Activated T-cell treated with anti-CD3 and anti-CD28 coated beads, Interleukin-2, amount 50 U/mL, for 72 hours (primary cell): ENCODE measurements at places on chromosomes 13 and 19.

- H3K27ac ChIP-seq: no peak overlapping the region
- DNase-seq: no peak
- H3K4me3 ChIP-seq: no peak overlapping the region
- H3K36me3 ChIP-seq: no peaks in the 10 kb centered on the region
Measured at GRCh38 chr19:13899393-13899792, 6.5 kb downstream of the BRME1 start.

- no peaks in the 10 kb centered on the region for H3K36me3 ChIP-seq
- H3K4me3 ChIP-seq: no peak overlapping the region
- H3K4me1 ChIP-seq: peaks cover 4% of the 10 kb centered on the region
Measured at GRCh38 chr19:39265321-39265916, 2.8 kb upstream of the IFNL2 start.

DNA sequence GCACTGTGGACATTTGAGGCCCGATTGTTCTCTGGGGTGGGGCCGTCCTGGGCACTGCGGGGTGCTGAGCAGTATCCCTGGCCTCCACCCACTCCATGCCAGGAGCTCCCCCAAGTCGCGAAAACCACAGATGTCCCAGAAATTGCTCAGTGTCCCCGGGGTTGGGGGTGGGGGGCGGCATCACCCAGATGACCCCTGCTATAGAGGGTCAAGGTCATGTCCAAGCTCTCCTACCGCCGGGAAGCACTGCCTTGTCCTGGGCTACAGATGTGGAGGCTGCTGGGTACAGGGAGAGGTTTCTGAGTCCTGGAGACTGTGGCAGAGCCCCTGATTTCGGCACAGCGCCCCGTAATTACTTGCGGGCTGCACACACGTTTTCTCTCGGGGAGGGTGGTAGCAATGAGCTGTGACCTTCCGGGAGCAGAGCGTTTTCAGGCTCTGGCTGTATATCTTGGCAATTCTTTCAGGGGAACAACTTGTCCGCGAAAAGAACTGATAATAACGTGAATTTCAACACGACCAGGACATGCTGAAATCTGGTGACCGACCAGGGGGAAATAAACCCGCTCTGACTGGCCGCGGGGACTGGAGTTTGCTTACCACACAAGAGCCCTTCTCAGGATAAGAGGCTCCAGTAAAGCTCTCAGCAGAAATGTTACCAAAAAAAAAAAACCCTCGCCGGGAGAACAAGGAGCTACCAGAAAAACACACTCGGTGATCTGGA lies 68.1 kb downstream of the GNG7 start:
- no peak overlapping the region for H3K4me3 ChIP-seq
- peaks cover 4% of the 10 kb centered on the region for H3K36me3 ChIP-seq
- DNase-seq: no peak
- peaks cover 20% of the 10 kb centered on the region for H3K27me3 ChIP-seq
- peaks cover 19% of the 10 kb centered on the region for H3K4me1 ChIP-seq
- no peak overlapping the region for H3K27ac ChIP-seq

DNA sequence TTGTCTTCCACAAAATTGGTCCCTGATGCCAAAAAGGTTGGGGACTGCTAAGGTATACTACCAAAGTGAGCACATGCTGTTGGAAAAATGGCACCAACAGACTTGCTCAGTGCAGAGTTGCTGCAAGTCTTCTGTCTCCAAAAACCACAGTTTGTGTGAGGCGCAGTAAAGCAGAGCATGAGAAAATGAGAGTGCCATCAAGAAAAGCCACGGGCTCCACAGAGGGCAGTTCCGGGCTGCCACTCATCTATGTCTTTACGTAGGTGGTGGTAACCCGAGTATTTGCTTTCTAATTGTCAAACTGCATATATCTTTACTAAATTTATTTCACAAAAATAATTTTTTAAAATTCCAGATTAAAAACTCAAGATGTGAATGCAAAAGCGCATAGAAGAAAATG lies 123.8 kb downstream of the RNF17 start:
- H3K36me3 ChIP-seq: no peaks in the 10 kb centered on the region
- no peak overlapping the region for H3K27ac ChIP-seq
- DNase-seq: no peak
- no peaks in the 10 kb centered on the region for H3K4me1 ChIP-seq

- H3K27ac ChIP-seq: no peak overlapping the region
- H3K4me1 ChIP-seq: no peaks in the 10 kb centered on the region
- H3K4me3 ChIP-seq: no peak overlapping the region
- no peaks in the 10 kb centered on the region for H3K27me3 ChIP-seq
- no peak for DNase-seq
Measured at GRCh38 chr13:80131204-80131603, 209.7 kb downstream of the SPRY2 start.
